NCI-H1436 treated with DMSO at 0.1 percent for 48 hours (cell line): ENCODE measurements at places on chromosomes 13 and 19.

DNA sequence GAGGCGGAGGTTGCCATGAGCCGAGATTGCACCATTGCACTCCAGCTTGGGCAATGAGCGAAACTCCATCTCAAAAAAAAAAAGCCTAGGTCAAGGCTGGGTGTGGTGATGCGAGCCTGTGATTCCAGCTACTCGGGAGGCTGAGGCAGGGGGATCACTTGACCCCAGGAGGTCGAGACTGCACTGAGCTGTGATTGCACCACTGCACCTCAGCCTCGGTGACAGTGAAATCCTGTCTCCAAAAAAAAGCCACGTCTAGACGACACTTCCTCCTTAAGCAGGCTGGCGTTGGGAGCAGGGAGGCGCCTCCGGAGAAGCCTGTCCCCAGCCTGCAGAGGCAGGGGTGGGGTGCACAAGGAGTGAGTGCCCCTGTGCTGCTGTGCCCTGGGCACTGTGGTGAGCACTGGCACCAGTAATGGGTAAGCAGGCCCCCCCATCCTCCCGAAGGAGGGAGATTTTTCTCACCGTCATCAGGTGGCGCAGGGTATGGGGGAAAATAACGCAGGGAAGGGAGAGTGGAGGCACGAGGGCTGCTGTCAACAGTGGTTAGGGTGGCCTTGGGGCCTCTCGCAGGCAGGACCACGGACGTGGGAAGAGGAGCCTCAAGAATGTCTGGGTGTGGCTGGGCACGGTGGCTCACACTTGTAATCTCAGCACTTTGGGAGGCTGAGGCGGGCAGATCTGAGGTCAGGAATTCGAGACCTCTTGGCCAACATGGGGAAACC is 706 bp downstream of the P2RY11 start:
- no peak for DNase-seq

DNA sequence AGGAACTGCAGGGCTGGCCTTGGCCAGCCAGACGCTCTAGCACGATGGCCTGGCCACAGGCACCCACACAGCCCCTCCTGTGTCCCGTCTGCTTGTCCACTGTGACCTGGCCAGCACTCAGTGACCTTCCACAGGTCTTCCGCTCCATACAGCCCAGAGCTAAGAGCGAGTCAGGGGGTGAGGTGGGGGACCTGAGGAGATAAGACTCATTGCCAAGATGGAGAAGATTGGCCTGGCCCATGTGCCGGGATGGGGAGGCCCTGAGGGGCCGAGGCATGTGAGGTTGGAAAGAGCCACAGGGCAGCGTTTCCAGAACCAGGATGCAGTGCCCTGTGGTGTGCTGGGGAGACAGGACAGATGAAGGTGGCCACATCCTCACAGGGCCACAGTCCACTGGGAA is 10.2 kb upstream of the SLC7A9 start:
- no peak for DNase-seq

DNA sequence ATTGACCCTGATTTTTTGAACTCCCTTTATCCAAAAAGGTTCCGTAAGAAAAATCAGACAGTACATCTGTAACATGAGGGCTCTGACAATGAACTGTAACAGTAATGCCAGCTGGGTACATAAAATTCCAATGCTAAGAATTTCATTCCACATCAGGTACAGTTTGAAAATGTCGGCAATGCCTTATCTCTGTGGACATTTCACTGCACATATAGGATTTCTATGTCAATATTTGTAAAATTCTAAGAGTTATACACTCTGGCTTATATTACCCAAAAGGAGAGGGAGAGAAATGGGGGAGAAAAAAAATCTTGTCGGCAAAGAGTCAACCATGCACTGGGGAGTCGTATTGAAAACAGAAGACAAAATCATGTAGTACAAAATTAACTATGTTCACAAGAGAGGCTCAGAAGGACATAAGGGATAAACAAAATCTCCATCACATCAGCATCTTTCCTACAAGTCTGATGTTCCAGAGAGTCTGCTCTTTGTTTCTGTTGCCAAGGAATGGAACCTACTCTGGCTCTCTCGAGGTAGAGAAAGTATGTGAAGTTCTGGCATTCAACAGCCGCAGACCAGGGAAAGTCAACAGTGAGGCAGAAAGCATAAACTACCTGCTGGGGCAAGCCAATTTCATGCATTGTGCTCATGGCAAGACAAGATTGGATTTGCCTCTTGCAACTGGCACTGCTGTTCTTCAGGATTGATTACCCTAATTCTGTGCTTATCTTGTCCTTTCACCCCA is 72.4 kb downstream of the STARD13 start:
- no peak for DNase-seq

GRCh38 chr19:44050740-44051649 is 841 bp upstream of the ZNF223 start:
- DNase-seq, result peak; percentile 5

DNA sequence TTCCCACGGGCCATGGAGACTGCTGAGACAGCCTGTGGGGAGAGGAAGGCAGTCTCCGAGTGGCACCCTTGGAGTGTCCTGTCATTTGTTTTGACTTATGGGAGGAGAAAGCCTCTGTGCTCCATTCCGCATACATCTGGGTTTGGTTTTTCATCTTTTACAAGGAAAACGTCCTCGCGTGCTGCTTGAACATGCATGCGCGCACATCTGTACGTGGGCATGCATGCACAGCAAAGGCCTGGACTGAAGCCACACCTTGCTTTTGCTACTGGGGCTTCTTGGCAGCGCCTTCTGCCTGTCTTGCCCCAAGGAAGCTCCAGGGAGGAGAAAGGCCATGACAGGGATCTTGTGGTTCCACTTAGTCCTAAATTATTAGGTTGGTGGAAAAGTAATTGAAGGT is 44.0 kb downstream of the SUGP2 start:
- no peak for DNase-seq

DNA sequence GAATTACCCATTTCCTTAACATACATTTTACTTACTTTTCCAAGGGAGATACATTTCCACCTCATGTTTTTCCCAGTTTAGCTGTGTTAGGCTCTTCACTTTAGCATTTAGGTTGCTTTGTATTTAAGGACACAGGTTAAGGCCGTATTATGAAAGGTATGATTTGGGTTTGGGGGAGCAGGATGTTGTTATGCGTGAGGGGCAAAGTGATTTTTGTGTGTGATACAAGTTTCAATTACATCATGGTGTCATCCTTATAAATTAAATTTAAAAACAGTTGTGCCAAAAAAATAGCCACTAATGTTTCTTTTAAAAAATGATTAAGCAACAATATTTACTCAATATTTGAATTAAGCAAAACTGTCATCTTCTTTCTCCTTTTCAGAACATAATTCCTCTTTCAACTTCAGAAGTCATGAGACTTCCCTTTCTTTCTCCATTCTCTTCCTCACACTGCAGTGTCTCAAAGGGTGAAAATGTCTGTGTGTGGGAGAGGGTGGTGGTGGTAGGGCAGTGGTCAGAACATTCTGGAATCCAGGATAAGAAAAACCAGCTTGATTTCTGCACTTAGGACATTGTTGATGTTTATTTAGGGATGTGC is 126.2 kb downstream of the KCNRG start:
- DNase-seq, result no peak

GRCh38 chr13:30043631-30043925 is 193.2 kb upstream of the UBL3 start:
- no peak for DNase-seq

DNA sequence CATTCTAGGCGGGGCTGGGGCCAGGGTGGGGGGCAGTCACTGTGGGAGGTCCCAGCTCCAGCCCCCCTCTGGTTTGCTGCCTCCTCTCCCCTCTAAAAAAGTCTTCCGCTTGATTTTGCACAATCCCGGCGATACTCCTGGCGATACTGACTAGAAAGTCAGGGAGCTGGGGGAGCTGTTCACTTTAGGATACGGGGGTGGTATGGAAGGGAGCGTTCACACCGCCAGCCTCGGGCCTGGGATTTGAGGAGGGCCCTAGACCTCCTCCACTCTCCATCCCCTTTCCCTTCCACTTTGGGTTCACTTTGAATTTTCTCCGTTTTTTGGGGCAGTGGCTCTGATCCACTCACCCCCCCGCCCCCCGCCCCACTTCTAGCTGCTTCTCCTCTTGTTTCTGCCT is 35.0 kb downstream of the KEAP1 start:
- no peak for DNase-seq
